NCI-H1417 (cell line): ENCODE measurements at places on chromosomes 4 and X.

DNA sequence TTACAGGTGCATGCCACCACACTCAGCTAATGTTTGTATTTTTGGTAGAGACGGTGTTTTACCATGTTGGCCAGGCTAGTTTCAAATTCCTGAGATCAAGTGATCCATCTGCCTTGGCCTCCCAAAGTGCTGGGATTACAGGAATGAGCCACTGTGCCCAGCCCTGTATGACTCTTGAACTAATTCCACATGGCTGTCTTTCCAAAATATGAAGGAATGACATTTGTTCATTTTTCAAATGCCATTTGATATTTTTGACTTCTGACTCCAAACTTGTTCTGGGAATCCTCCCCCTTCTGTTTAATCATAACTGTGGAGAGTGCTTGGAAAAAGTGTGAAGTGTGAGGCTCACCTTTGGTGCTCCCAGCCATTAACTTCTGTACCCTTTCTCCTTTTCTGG is 119.2 kb downstream of the NHS start:
- no peak for DNase-seq

- no peak for DNase-seq
Measured at GRCh38 chr4:162865102-162865501, 301.6 kb downstream of the NAF1 start.

- no peak for DNase-seq
Measured at GRCh38 chr4:17093481-17093880, 195.0 kb upstream of the LDB2 start.

GRCh38 chrX:149570668-149571067 is 16.6 kb downstream of the MAGEA9B start:
- no peak for DNase-seq

- peak; percentile 40 for DNase-seq
Measured at GRCh38 chrX:153598541-153599191, at the start of gene CCNQ. Gene CCNQ (minus strand): TSS chrX:153599139. CDS start chrX:153599073, 66 bp downstream.

DNA sequence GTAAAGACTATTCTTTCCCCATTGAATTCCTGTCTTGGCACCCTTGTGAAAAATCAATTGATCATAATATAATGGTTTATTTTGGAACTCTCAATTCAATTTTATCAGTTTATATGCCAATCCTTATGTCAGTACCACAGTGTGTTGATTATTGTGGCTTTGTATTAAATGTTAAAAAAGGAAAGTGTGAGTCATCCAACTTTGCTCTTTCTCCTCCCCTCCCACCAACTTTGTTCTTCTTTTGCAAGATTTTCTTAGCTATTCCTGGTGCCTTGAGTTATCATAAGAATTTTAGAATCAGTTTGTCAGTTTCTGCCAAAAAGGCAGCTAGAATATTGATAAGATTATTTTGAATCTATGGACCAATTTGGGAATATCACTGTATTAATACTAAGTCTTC is 11.2 kb upstream of the RNF175 start:
- no peak for DNase-seq

GRCh38 chrX:24920769-24921168 is 95.0 kb downstream of the ARX start:
- DNase-seq = no peak

- DNase-seq = no peak
Measured at GRCh38 chrX:99703473-99703872, 706.6 kb downstream of the PCDH19 start.

DNA sequence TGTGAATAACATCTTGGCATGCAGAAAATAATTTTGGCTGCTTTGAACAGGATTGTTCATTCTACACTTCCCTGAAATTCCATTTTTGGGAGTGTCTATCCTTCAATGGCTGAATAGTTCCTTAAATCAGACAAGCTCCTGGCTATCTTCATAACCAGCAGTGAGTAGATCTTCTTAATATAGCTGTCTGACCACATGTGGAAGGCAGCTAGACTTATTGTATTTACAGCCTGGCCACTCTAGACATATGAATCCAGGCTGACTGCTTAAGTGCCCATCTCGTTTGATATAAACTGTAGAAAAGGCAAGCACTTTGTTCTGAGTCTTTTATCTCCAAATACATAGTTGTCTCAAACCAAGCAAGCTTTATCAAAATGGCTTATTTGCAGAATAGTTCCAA is 40.0 kb downstream of the PWWP3B start:
- DNase-seq = no peak

DNA sequence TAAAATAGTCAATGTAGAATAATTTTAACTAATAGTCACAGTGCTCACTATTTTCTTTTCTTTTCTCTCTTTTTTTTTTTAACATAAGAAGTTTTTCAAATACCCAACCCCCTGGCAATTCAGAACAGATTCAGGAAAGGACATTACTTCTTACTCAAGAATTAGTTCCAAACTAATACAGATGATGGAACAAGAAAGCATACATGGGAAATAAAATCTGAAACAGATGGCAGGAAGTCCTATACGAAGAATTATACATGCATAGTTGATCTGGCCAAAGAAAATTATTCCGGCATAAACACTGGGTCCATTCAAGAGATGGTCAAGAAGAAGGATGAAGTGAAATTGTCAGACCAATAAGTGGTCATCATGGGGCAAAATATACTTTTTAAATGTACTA is 614.4 kb upstream of the INTU start:
- DNase-seq = no peak

GRCh38 chrX:45766981-45767501 is 566.4 kb upstream of the DIPK2B start:
- no peak for DNase-seq

GRCh38 chr4:87260477-87260876 is 40.1 kb upstream of the KLHL8 start:
- DNase-seq = no peak

DNA sequence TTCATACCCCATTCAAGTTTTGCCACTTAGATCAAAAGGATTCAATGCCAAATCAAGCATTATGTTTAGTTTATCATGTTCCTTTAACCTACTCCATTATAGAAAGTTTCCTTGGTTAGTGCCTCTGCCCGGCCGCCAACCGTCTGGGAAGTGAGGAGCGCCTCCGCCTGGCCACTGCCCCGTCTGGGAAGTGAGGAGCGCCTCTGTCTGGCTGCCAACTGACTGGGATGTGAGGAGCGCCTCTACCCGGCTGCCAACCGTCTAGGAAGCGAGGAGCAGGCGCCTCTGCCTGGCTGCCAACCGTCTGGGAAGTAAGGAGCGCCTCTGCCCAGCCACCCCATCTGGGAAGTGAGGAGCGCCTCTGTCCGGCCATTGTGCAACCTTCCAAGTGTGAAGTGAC is 36.3 kb upstream of the PDGFRA start:
- no peak for DNase-seq
